ENCODE measurements at places on chromosomes 4 and X.

DNA sequence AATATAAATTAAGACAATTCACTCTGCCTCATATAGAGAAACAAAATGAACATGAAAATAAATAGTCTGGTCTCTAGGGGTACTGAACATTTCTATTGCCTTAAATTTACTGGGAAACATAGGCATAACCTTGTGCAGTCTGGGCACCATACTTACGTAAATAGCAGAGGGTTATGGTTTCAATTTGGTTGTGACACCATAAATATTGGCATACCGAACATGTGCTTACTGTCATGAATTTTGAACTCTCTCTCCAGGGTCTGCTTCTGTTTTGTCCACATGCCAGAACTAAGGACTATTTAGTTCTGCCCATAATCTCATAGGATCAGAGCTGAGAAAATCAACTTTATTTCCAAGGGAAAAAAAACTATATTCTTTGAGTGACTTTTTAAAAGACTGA lies 17.6 kb downstream of the PDGFC start:
- DNase-seq = no peak

GRCh38 chr4:185729391-185729804 lies 82.6 kb downstream of the SORBS2 start:
- no peak for DNase-seq

- no peak for DNase-seq
Measured at GRCh38 chr4:4761128-4761982, 98.1 kb upstream of the MSX1 start.

GRCh38 chr4:104869831-104870230 lies 276.8 kb upstream of the TET2 start:
- no peak for DNase-seq

DNA sequence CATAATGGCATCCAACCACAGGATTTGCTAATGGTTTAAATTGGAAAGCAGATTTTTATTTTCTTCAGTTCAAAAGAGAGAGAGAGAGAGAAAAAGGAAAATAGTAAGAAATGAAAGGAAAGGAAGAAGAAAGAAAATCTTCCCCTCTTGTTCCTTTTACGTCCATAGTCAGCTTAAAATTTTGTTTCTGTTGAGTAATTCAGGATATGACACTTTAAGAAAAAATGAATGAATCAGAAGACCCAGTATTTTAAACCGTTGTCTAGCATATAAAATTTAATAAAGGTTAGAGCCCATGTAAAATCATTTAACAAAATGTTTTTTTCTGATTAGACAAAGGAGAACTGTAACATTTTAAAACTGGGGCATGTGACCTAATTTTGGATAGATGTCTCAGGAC lies 391.8 kb upstream of the EPHA5 start:
- DNase-seq = no peak

GRCh38 chrX:105872941-105873340 lies 50.6 kb downstream of the NRK start:
- DNase-seq = no peak

DNA sequence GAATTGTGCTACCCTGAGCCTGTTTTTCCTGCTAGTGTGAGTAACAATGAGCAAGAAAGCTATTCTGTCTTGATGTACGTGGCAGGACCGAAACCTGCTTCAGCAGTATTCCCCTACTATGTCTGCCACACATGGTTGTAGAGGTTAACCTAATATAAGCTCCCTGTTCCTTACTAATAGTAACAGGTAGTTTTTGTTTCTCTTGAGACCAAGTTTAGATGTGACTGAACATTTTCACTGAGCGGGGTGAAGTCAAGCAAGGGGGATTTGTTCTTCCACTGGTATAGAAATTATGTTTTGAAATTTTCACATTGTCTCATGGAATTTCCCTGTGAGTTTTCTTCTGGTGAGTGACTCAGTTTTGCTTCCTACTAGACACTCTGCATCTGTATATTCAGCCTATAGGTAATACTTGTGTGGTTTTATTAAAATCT lies 37.3 kb downstream of the RRAGB start:
- no peak for DNase-seq

GRCh38 chrX:1152090-1152489 lies 60.4 kb downstream of the CRLF2 start:
- no peak for DNase-seq

- no peak for DNase-seq
Measured at GRCh38 chr4:55611358-55612059, 19.5 kb upstream of the PDCL2 start.

DNA sequence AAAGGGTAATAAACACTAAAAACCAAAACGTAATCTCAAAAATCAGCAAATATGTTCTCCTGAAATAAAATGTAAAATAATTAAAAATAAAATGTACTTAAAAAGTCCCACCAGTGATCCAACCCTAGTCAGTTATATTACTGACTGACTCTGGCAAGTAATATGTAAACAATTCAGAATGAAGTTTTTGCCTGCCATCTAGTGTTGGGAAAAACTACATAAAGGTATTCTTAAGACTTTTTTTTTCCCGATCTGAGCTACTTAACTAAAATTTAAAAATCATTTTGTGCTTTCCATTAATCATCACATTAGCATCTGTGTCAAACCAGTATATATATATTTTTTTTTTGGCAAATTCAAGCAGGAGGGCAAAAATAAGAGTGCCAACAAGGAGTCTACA lies 24.0 kb downstream of the RCHY1 start:
- no peak for DNase-seq

DNA sequence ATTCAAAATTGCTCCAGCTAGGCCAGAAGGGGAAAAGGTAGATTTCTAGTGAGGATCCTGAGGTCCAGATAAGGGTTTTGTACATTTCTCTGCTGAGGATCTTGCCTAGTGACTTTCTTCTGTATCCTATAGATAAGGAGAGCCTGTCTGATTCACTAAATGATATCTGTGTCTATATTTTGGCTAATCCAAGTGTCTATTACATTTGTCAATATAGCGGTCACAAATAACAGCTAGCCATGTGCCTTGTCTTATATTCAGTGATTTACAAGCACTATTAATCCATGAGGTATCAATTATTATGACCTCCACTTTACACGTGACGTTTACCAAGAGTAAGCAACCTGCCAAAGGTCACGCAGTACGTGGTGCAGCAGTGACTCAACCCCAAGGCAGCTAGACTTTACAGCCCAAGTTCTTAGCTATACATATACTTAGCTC lies 41.6 kb downstream of the TMEM165 start:
- DNase-seq = no peak

DNA sequence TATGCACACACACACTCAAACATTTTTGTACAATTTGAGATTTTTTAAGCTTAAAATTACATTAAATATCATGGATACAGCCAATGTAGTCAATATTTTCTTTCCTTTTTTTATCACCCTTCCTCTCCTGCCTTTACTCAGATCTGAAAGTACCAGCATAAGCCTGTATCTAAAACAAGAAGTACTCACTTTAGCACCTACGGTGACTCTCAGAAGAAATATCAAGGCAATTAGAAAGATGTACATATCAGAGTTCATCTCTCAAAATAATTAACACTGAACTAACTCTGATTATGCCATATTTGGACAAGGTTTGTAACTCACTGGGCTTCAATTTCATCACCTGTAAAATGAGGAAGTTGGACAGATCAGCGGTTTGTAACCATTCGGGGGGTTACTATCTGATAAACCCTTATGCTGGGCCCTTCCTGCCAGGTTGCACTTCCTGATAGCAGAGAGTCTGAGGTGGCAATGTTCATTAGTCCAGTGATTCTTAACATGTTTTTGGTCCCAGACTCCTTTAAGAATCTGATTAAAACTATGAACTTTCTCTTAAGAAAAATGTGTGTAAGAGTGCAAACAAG lies 5.7 kb upstream of the GPR174 start:
- no peak for DNase-seq

GRCh38 chr4:8427761-8428287 lies 12.7 kb downstream of the ACOX3 start:
- DNase-seq = peak; percentile 35

GRCh38 chr4:159206427-159206871 lies 103.6 kb downstream of the RAPGEF2 start:
- no peak for DNase-seq

DNA sequence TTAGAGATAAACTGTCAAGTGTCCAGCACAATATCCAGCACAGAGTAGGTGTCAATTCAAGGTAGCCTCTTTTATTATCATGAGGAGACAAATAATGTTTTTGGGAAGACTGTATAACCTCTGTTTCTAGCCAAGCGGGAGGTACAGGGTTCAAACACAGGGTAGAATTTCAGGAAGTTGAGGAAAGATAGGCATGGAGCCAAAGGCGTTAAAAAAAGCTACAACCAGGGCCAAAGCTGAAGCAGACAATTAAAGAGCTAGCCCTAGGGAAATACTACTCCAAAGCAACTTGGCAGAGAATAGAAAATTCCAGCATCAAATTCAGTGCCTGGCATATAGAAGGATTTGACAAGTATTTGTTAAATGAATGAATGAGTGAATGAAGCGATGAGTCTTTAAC lies 40.0 kb upstream of the CASK start:
- DNase-seq = no peak

DNA sequence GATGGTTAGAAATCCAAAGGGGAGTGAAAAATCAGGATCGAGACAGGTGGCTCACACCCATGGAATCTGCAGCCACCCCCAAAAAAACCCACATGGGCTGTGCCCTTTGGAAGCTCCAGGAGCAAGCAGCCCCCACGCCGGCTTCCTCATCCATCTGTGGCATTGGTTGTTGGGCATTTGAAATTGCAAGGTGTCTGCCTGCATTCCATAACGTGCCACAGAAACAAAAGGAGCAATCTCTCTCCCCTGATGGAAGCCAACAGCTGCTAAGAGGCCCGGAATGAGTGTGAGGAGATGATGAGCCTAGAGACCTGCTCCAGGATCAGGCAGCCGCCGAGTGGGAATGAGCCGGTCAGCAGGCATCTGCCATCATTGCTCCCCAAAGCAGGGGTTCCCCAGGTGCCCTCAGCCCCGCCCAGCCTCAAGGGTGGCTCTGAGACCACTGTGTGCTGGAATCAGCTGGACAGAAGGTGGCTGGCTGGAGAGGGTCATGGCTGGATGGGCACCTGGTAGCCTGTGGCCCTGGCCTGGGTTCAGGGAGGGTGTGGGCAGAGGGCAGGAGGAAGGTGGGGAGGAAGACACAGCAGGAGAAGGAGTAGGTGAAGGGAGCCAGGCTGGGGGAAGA lies 113.2 kb downstream of the CRLF2 start:
- DNase-seq = no peak

- no peak for DNase-seq
Measured at GRCh38 chrX:71619193-71619592, 882 bp upstream of the CXCR3 start.

DNA sequence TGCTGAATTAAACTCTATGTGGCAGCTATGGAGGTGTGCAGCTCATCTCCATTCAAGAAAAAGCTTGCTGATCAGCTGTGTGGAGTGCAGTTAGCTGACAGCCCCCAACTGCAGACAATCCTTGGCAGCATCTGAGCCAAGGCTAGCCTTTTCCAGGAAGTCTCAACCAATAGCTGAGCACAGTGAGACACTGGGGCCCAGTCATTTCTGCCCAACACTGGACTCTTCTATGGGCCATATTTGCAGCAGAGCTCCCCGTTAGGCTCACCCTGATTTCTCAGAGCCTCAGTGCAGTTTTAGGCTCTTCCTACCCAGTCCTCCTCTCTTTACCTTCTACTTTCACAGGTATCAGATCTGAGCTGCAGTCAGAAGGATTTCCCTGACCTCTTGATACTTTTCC lies 12.9 kb downstream of the DDX53 start:
- no peak for DNase-seq

GRCh38 chr4:174292473-174292872 lies 8.8 kb downstream of the CEP44 start:
- DNase-seq = no peak
